ENCODE measurements at places on chromosomes 11 and 22.

- H3K27ac ChIP-seq = no peak overlapping the region
- H3K4me1 ChIP-seq = no peaks in the 10 kb centered on the region
- H3K27me3 ChIP-seq = no peaks in the 10 kb centered on the region
- no peak overlapping the region for H3K4me3 ChIP-seq
These were observed 8.9 kb downstream of the SIDT2 start for GRCh38 chr11:117187428-117187798.

DNA sequence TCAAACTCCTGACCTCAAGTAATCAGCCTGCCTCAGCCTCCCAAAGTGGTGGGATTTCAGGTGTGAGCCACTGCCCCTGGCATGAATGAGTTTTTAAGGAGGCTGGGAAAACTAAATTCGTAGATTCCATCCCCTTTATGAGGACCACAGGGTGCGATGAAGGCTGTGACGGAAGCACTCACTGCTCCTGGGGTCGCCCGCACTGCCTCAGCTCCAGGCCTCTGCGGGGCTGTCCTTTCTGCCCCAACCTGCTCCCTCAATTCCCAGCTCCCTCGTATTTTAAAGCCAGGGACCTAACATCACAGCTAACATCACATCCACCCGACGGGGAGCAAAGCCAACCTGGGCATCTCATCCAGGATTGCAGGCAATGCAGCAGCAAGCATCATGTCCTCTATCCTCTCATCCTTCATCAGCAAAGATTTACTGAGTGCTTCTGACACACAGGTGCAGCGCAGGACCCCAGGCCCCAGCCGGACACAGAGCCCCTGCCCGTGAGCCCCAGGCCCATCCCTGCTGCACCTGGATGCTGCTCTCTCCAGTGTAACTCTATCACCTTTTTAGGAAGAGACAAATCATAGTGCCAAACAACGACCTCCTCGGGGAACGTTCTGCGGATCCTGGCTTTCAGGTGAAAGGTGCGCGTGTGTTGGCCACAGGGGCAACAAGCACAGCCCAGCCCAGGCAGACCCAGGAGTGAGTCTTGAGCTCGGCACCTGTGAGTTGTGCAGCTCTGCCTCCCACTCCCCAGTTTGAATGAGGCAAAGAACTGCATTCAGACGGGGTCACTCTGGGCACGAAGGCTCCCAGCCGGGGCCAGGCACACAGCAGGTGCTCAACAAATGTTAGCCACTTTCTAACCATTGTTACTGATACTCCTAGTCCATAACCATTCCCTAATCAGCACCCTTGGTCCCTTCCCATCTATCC is 134.3 kb downstream of the CRYBB2 start:
- DNase-seq = peak; percentile 6
- no peaks in the 10 kb centered on the region for H3K27me3 ChIP-seq
- no peak overlapping the region for H3K4me3 ChIP-seq
- peaks cover 35% of the 10 kb centered on the region for H3K36me3 ChIP-seq
- H3K27ac ChIP-seq = no peak overlapping the region
- H3K4me1 ChIP-seq = no peaks in the 10 kb centered on the region

DNA sequence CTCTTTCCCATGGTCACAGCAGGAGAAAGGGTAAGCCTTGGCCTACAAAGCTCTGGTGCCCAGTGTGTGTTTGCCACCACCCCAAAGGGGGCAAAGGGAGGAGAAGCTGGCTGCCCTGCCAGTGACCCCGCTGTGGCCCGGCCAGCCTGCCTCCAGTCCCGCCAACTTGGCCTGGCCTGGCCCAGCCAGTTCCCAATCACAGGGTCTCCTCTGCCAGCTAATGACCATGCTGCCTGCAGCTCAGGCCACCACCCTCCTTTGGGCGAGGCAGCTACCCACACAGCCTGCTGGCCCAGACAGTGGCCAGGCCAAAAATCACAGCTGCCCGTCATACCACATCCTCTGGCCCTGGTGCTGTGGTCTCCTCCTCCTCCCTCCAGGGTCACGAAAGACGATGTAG is 5.1 kb downstream of the GDPD5 start:
- no peak for DNase-seq
- H3K27ac ChIP-seq = no peak overlapping the region
- H3K4me1 ChIP-seq = peaks cover 10% of the 10 kb centered on the region
- H3K36me3 ChIP-seq = no peaks in the 10 kb centered on the region

DNA sequence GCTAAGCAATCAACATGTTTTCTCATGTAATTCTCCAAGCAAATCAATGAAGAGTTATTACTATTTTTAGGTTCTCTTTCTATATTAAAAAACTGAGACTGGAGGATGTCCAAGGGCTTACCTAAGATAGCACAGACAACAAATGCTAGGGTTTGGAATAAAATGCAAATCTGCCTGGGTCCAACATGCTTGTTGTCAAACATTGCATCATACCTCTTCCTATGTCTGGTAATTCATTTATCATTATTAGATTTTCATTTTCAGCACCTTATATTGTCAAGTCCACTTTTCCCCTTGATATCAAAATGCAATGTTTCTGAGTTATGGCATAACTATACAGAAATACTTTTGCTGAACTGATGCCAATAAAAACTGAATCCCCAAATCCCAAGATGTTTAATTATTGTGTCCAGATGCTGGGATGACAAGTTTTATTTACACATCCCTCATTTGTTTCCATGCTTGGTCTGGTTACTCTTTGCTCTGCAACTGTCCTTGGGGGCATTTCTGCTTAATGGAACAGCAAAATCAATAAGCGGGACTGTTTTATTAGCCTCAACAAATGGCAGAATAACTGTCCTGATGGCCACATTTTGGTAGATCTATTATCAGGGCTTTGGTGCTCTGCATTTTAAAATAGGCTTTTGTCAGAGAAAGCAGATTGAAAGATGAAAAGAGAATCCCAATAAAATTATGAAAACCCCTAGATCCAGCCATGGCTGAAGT is 86.0 kb downstream of the C11orf87 start:
- H3K36me3 ChIP-seq = no peaks in the 10 kb centered on the region
- no peaks in the 10 kb centered on the region for H3K27me3 ChIP-seq
- no peaks in the 10 kb centered on the region for H3K4me1 ChIP-seq
- no peak for DNase-seq
- no peak overlapping the region for H3K4me3 ChIP-seq

DNA sequence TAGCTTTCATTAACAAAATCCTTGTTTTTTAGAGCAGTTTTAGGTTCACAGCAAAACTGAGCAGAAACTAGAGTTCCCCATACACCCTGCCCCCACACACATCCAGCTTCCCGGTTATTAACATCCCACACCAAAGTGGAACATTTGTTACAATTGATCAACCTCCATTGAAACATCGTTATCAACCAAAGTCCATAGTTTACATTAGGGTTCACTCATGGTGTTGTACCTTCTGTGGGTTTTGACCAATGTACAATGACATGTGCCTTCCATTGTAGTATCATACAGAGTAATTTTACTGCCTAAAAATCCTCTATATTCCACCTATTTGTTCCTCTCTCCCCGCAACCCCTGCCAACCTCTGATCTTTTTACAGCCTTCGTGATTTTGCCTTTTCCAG is 28.5 kb downstream of the PRDM11 start:
- H3K27me3 ChIP-seq = no peaks in the 10 kb centered on the region
- no peak overlapping the region for H3K4me3 ChIP-seq
- peaks cover 20% of the 10 kb centered on the region for H3K4me1 ChIP-seq
- no peak overlapping the region for H3K27ac ChIP-seq
- no peaks in the 10 kb centered on the region for H3K36me3 ChIP-seq

Measured in upper lobe of left lung (tissue), 6 donors.